ENCODE measurements at places on chromosomes 2 and 18.

- DNase-seq: no peak
Measured at GRCh38 chr2:126317790-126318431, 338.0 kb upstream of the GYPC start.

GRCh38 chr2:230695551-230695950, 17.1 kb upstream of the CAB39 start:
- DNase-seq: no peak

DNA sequence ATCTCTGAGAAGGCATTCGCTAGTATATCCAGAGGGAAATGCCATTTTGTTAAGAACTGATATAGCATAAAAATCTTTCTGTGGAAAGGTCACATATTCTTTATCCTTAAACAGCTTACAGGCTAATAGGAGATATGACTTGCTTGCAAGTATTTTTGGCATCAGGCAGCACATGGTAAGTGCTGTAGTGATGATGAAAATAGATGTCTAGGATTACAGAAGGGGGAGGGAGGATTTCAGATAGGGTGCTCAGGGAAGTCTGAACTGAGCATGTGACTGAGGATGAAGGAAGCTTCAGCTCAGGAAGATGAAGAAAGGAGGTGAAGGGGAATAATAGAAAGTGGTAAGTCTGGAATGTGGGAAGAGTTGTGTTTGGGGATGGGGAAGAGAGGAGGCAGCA, 158.5 kb upstream of the NOSTRIN start:
- DNase-seq: no peak

- no peak for DNase-seq
Measured at GRCh38 chr18:47168913-47169312, 7.3 kb downstream of the IER3IP1 start.

DNA sequence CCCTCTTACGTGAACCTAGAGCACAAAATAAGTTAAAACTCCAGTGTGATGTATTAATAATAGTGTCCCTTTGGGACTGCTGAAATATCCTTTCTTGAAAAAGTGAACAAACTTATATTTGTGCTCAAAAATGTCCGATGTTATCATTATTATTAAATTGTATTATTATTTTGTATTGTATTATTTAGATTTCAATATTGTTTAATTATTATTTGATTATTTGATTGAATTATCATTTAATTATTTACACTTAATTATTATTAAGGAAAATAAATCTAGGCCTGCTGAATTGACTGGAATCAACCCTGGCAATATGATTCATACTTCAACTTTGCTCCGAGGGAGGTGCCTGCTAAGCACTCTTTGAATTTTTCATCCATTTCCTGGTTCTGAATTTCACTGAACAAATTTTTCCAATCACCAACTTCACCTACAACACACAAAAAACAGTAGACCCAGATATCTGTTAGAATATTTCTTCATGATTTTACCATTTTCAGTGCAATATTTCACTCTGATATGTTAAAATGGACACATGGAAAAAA, 10.9 kb upstream of the EIF2AK2 start:
- DNase-seq: no peak

DNA sequence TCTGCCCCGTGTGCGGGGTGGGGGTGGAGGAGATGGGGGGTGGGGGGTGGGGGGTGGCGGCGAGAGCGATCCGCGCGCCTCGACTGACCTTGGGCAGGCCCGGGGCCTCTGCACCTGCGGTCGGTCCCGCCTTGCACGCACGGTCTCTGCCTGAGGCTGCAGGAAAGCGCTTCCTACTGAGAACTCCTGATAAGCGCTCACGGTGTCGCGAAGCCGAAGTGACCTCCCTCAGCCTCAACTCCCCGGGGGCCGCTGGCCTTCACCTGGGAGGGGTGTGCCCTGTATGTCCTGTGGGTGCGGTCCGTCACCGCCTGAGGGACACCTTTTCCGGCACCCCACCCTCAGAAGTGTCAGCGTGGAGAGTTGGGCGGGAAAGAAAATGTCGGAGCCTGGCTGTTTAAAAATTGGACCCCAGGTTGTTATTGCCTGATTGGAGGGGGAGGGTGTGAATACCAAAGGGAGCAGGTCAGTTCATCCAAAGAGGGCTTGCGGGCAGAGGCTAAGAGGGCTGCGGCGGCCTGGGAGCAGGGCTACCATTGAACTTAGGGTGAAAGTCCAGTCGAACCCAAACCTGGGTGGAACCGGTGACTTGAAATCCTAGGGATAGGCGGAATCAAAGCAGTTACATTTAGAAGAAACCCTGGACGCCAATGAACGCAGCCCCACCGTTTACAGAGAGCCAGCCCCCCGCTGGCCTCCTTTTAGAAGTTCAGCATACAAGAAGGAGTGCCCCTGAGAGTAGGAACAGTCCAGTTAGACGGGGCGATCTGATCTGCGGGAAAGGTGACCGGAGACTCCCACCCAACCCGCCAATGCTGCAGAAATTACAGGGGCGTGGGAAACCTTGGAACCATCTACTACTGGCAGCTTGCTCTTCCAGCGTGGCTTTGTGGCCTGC, 1.2 kb downstream of the MAL start:
- DNase-seq: no peak

DNA sequence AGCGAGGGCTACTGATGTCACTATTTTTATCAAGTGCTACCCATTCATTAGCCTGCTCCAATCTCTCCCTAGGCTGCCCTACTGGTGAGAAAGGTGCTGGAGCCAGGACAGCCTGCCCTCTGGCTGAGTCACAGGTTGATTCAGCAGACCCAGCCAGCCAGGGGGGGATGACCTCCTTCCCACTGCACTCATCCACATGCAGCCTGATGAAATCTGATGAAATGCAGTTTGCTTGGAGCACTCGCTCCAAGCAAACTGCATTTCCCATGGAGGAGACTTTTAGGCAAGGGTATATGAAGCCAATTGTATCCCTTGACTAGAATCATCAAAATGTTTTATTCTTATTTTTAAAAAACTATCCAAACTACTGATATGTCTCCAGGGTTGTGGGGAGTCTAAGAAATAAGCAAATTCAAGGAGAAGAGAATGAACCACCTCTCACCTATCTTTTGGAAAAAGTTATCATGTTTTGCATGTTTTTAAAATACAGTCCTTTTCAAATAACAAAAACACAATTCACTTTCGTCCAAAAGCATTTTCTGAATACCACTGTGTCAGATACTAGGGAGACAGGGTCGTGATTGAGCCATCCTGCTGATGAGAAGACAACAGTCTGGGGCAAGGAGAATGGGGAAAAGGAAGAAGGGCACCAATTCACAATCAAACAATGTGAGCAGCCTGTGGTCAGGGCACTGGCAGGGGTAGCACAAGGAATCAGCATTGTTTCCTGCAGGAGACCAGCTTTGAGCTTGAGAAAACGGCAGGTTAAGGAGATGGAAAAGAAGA, 128.3 kb downstream of the AFF3 start:
- DNase-seq: peak; percentile 95

GRCh38 chr18:35511833-35512232, 14.1 kb upstream of the INO80C start:
- DNase-seq: no peak

DNA sequence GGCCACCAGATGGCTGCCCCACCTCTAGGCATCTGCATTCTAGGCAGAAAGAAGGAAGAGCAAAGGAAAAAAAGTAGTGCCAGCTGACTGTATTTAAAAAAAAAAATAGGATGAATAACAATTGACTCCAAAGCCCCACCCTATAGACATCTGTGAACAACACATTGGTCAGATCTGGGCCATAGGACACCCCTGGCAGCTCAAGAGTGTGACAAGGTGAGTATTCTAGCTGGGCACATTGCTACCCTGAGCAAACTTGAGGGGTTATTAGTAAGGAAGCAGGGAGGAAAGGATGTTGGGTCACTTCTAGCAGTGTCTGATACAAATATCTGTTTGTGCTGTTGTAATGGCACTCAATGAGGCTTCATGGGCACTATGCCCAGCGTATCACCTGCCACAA, 58.6 kb upstream of the NPAS2 start:
- DNase-seq: no peak

GRCh38 chr2:170177950-170178781, at the start of gene MYO3B:
Gene MYO3B (plus strand): TSS chr2:170178147. CDS start chr2:170178288, 141 bp downstream.
- DNase-seq: no peak

DNA sequence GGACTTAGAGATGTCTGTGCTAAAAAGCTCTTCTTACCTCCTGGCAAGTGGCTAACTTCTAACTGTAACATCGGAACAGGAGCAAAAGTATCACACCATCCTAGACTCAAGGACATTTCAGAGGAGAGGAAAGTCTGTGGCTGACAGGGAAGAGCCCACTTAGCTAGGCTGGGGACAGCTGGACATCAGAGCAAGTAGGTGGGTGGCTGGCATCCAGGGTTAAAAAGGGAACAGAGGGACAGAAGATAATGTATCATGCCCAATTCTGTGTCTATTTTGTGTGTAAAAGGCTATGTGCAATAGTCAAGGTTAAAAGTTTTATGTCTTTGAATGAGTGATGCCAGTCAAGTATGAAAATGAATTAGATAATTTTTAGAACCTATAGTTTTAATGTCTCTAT, 216.4 kb downstream of the GCA start:
- no peak for DNase-seq

DNA sequence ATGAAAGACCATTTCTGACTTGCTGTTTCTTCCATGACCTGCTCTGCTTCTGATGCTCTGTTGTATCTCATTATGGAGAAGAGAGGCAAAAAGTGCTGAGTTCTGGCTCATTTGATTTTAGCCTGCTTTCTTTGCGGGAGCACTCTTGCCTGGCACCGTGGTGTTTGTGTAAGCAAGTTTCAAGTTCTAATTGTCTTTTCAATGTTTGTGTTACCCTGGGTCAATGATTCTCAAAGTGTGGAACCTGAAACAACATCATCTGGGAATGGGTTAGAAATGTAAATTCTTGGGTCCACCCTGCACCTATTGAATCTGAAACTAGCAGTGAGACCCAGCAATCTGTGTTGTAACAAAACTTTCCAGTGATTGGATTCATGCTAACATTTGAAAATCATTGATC, 85.5 kb upstream of the STON1 start:
- DNase-seq: no peak

- no peak for DNase-seq
Measured at GRCh38 chr2:218039171-218039570, 29.9 kb upstream of the RUFY4 start.

GRCh38 chr2:64913357-64913869, 75.8 kb upstream of the SLC1A4 start:
- DNase-seq: no peak

GRCh38 chr2:138699421-138699820, 80.8 kb downstream of the NXPH2 start:
- DNase-seq: no peak

DNA sequence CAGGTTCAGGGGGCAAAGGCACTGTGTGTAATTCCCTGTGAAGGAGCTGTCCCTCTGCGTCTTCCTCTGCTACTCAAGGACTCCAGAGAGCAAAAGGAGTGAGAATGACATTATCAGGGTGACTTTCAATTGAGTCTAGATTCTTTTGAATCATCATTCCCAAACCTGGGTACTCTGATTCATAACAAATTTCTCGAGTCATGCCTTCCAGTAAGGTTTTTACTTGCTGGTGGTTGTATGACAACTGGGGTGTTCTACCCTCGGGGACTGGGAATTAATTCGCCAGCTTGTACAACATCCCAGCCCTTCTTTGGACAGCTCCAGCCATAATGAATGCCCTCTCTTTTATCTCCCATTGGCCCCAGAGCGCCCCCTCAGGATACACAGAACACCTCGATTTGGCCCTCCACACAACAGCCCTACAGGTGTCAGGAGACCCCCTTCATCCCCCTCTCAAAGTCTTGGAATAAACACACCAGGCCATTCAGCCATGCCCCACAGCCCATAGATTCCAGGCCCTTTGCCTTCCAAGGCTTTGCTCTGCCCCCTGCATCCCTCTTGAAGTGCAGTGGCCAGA, 254.5 kb downstream of the KLHL29 start:
- no peak for DNase-seq

DNA sequence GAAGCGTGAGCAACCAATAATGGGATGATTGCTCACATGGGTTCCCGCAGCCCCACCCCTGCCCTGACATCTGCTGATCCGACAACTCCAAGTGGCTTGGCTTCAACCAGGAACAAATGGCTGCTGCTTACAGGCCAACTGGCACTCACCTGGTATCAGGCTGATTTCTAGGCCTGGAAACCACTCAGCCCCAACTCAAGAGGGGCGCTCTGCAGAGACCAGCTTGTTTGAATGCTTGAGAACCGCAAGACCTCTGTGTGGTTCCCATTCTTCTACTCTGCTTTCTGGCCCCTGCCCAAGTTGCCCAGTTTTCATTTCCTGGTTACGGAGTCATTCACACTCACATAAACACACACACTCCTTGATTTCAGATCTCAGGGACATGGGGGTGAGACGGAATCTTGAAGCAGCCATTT, 52.0 kb downstream of the TNP1 start:
- no peak for DNase-seq

- no peak for DNase-seq
Measured at GRCh38 chr2:15142069-15142689, 419.0 kb downstream of the NBAS start.

Measured in GM04504 (cell line).